ENCODE measurements at places on chromosomes 4 and X.

GRCh38 chr4:83875437-83875836 is 339.5 kb downstream of the GPAT3 start:
- no peak for DNase-seq

GRCh38 chrX:9166584-9166944 is 132.6 kb upstream of the FAM9B start:
- DNase-seq: no peak

GRCh38 chr4:117134386-117134785 is 49.0 kb upstream of the TRAM1L1 start:
- peak; percentile 42 for DNase-seq

DNA sequence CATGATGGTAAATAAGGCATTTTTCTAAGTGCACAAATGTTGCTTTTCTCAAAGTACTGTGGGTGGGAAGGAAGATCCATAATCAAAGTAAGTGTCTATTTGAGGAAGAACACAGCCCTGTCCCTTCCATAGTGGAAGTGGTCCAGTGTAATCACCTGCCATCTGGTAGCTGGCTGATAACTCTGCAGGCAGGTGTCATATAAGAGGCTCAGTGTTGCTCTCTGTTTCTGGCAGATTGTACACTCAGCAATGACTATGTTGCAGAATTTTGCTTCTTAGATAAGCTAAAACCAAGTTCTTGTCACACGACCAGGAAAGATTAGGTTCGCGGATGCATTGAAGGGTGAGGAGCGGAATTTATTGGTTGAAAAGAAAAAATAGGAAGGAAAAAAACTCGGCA is 20.9 kb downstream of the SAGE1 start:
- no peak for DNase-seq

DNA sequence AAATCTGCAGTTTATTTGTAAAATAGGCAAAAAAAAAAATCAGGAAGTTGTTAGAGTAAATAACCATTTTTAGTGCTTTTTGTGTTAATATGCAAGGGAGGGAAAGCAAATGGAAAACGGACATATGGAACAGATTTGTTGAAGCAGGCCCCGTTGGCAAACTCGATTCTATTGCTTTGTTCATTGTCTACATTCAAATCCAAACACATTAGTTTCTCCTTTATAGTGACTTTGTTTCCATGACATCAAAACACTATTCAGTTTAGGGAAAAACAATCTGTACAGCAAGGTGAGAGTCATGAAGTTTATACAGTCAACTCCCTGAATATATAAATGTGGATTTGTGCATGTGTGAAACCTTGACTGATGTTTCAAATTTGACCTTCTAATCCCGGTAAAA is 142.2 kb downstream of the FAM47A start:
- no peak for DNase-seq

- no peak for DNase-seq
Measured at GRCh38 chrX:93594780-93595179, 78.6 kb downstream of the NAP1L3 start.
